ENCODE measurements at places on chromosomes 1 and 21.

DNA sequence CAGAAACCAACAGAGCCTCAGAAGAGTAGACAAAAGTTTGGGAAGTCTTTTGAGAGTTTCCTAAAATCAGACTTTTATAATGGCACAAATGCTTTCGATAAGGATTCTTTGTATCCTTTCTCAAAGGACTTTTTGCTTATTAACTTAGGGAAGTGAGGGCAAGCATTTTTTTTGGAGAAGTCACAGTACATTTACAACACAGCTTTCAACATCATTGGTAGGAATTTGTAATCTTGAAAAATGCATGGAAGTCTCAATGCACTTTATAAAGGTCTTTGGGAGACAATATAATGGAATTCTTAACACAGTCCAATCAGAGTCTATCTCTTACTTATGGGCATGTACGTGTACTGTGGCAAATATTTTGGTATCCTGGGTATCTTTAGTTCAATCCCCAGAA lies 325.8 kb upstream of the NR5A2 start:
- DNase-seq, result no peak

DNA sequence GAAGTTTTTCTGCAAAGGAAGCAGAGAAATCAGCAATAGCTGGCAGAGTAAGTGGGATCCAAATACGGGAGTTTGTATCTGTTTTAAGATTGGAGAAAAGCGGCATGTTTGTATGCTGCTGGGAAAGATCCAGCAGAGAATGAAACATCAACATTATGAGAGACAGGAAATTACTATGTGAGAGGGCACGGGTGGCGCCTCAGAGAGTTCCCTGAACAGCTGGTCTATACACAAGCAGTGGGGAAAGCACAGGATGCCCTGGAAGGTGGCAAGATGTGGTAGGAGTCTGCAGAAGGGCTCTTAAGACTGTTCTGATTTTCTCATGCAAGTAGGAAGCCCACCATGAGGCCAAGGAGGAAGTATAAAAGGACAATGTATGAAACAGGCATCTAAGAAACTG lies 130.4 kb downstream of the RERE start:
- DNase-seq, result no peak

GRCh38 chr1:115218699-115219098 lies 119.3 kb downstream of the NGF start:
- no peak for DNase-seq

DNA sequence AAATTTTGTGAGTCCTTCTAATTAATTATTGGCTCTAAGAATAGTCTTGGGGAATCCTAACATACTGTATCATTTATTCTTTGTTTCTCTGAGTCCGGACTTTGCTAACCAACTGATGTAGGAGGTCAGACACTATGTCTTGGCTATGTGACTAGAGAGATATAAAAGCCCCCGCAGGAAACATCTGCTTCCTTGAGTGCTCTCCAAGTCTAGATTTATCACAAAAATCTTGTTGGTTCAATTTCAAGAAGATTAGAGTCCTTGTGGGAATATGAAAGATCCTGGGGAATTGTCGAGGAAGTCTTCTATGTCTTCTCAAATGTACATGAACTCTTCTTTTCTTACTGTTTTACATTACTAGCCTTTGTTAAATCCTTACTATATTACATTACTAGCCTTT lies 1712.5 kb downstream of the NCAM2 start:
- no peak for DNase-seq

DNA sequence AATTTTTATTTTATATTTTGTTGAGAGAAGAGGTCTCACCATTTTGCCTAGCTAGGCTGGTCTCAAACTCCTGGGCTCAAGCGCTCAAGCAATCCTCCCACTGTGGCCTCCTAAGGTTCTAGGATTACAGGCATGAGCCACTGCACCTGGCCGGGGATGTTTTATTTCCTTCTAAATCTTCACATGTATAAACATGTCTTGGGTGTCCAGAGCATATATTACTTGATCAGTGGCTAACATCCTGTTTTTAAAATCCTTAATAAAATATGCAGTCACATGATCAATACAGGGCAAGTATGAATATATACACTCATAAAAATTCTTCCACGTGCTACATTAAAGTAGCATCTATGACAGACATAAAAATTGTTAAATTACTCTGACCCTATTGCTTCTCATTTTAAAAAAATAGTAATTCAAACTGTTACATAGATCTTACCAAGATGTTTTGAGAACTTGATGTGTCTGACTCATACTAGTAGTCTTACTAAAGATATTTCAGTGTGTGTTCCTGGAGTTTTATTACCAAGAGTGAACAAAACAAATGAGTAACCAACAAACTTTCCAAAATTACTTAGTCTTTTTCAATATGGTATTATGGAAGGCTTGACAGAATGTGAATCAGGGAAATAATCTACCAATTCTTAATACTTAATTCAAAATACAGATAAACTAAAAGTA lies 222.5 kb downstream of the SLC45A1 start:
- DNase-seq, result no peak

GRCh38 chr1:70204600-70204999 lies 779 bp downstream of the LRRC40 start:
- DNase-seq, result no peak

GRCh38 chr1:91278754-91279153 lies 125.9 kb downstream of the HFM1 start:
- no peak for DNase-seq

DNA sequence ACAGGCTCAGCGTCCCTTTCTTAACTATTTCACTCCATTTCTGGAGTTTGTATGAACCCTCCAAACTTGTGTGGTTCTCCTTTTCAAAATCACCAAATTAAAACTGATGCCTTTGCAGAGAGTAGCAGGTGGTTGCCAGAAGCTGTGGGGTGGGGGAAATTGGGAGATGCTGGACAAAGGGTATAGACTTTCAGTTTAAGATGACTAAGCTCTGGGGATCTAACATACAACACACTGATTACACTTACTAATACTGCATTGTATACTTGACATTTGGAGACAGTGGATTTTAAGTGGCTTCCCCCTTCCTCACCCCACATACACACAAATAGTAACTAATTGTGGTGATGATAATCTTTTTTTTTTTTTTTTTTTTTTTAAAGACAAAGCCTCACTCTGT lies 11.1 kb upstream of the SCYL3 start:
- no peak for DNase-seq

DNA sequence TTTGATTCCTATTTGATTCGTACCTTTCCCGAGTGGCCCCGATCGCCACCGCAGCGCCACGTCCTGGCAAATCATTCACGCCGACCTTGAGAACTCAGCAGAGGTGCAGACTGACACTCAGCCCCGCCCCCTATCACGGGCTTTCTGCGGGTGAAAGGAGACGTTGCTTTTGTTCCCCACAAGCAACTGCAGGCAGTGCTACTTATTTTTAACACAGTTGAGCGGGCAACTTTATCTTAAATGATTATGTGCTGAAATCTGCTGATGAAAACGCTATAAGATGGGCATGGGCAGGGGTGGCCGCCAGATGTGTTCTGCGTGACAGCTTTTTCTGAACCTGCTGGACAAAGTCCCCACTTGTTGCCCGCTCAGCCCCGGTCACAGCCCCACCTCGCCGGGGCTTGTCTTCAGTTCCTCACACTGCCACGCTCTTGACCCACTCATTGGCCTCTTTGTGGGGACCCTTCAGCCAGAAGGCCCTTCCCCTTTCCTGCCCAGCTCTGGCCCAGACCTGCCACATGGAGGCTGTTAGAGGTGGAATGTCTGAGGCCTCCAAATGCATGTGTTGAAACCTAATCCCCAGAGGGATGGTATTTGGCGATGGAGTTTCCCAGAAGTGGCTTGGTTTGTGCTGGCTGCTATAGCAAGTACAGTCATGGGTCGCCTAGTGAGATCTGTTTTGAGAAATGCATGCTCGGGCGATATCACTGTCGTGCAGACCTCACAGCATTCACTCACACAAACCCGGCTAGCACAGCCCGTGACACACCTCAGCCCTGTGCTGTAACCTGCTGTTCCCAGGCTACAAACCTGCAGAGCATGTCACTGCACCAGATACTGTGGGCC lies 15.7 kb upstream of the PDXK start:
- DNase-seq, result no peak

GRCh38 chr1:63984257-63984929 lies 210.6 kb downstream of the ROR1 start:
- no peak for DNase-seq

DNA sequence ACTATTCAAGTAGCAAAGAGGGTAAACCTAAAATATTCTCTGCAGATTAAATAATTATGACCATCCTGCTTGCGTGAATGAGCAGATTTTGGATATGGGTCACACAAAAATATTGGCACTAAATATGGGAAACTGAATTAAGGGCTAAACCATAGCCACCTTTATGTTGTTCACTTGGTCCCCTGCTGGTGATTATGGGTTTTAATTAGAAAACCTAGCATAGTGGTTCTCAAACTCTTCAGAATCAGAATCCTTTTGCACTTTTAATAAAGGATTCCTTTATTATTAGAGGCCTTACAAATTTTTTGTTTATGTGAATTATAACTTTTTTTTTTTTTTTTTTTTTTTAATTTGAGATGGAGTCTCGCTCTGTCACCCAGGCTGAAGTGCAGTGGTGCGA lies 38.5 kb upstream of the ZNHIT6 start:
- no peak for DNase-seq

DNA sequence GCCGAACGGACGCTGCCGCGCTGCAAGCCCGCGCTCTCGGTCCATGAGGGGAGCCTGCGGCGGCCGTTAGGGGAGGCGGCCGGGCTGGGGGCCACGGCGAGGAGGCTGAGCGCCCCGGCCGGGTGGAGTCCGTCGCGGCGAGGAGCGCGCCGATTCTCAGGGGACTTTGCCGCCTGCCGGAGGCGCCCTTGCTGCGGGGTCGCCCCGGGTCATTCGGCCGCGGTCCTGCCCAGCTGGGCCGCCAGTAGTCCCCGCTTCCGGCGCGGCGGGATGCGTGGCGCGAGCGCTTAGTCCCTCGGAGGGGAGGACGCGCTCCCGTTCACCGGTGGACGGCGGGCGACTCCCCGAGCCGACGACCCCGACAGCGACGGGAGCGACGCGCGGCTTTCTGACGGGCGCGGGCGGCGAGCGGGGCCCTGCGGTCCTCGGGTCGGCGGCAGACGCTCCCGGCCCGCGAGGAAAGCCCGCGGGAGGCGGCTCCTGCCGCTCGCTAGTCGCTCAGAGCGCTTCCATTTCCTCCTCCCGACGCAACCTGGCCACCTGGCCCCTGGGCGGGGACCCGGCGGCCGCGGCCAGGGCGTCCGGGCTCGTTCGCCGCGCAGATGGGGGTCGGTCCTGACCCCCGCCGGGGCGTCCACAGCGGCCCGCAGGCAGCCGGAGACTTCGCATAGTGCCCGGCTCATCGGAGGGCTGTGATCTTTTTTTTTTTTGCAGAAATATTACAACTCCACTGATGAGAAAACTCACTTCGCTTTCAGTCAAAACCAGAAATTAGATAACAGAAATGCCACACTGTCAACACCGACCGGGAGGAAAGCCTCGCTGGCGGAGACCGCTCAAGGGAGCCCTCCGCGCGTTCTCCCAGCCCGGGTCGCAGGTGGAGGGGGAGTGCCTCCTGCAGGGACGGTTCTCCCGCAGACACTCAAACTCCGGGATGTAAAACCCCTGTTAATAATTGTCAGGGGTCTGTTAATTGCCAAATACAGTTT lies 641 bp upstream of the ZBTB21 start:
- DNase-seq, result no peak

- DNase-seq, result no peak
Observed at GRCh38 chr1:229272164-229273158, 1.6 kb downstream of the RAB4A start.

DNA sequence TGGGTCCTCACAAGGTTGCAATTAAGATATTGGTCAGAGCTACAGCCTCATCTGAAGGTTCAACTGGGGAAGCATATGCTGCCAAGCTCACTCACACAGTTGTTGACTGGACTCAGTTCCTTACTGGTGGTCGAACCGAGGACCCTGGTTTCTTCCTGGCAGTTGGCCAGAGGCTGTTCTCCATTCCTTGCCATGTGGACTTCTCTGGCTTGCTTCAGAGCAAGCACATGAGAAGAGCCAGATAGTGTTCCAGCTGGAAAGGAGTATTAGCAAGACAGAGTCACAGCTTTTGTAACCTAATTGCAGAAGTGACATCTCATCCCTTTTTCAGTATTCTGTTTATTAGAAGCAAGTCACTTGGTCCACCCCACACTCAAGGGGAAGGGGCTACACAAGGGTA lies 23.6 kb downstream of the POU2F1 start:
- no peak for DNase-seq

GRCh38 chr1:246165826-246166709 lies 341.0 kb downstream of the SMYD3 start:
- DNase-seq, result no peak

DNA sequence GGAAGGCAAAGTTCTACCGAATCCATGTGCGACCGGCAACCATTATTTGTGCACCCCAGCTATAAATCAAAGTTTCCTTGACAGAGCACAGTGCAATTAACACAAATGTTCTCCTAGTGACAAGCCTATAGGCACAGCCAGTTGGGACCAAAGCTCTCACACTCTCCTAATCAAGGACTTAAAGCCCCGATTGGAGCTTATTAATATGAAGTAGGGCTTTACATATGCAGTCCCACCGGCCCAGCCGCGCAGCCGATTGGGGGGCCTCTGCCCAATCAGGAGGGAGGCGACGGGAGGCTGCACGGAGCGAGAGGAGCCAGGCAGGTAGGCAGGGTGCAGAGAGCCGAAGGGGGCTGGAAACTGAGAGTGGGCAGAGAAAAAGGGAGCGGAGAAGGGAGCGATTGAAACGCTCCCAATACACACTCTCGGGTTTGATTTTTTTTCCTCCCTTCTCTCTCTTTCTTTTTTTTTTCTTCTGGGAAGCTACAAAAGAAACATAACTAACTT lies at the start of gene ESRRG:
ESRRG (minus strand) TSS at position 156 of the 507 bp plus-strand sequence; CDS start at position 26, 130 bp downstream.
- no peak for DNase-seq

- DNase-seq, result no peak
Observed at GRCh38 chr1:247111259-247111699, 7.1 kb upstream of the ZNF669 start.

GRCh38 chr1:172180501-172181285 lies 239.8 kb upstream of the C1orf105 start:
- peak; percentile 4 for DNase-seq

- DNase-seq, result no peak
Observed at GRCh38 chr1:239178961-239179360, 207.4 kb upstream of the CHRM3 start.

DNA sequence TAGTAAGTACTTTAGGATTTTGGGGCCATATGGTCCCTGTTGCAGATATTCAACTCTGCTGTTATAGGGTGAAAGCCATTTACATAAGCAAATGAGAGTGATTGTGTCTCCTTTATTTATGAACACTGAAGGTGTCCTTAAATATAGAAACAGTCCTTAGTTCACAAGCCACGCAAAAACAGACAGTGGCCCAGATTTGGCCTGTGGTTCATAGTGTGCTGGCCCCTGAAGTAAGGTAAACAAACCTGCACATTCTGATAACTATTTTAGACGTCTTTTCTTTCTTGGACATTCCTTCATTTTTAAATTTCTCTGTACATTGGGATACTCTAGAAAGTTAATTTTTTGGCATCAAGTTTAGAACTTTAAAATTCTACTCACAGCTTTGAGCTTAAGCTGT lies 23.5 kb downstream of the RAP1A start:
- DNase-seq, result no peak

DNA sequence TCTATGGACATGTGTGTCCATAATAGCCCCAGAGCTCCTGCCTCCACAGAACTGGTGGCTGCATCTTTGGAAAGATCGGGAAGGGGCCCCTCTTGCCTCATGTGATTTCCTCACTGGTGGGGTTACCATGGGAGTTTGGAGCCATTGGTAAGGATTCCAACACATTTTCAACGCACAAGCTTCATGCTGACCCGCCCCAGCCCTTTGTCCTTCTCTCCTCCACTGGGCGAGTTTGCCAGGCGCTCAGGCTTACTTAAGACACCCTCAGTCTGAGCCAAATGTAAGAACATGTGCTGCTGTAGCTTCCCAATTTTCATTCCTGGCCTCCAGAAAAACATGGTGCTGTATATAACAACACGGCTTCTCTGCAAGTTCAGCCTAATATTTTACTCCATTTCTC lies 72.4 kb downstream of the ATP5PO start:
- no peak for DNase-seq
